ENCODE measurements at places on chromosomes 5 and 9. TPM values are rescaled to one million over a fixed set of nuclear protein-coding genes. Genes with fewer than 3 reads are reported as not detected.
A peak's percentile ranks its signal among the peaks of the same experiment; 100 is the strongest.

The SLC24A2 gene
- total RNA-seq, result under 0.01 TPM

The MORN5 gene
- total RNA-seq, result not detected

The LHX2 gene
- 2.0 TPM for total RNA-seq

The DRD1 gene
- 0.17 TPM for total RNA-seq

The PAEP gene
- not detected for total RNA-seq

The ANXA1 gene
- total RNA-seq, result 28.6 TPM

The TAS2R1 gene
- total RNA-seq, result not detected

- DNase-seq, result no peak
Observed at GRCh38 chr5:30001826-30002225, 1191.7 kb upstream of the CDH6 start.

- no peak for DNase-seq
Observed at GRCh38 chr9:134971696-134972095, 54.0 kb upstream of the FCN1 start.

DNA sequence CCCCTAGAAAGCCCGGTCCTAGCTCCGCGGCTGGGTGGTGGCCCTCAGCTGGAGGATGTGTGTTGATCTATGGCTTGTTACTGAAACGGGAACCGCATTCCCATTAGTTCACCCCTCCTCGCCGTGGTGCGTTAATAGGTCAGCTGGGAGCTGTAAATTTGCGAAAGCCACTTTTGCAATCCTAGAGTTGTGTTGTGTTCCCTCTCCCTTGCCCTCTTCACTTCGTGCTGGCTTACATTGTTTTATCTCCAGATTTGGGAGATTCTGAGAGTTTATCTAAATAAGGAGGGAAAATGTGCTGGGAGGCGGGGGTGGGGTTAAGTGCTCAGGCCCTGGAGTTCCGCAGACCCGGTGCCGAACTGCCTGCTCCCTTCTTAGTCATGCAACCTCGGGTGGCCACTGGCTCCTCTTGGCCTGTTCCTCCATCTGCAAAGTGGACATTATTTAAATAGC is 62.8 kb downstream of the HMCN2 start:
- DNase-seq, result no peak

- no peak for DNase-seq
Observed at GRCh38 chr9:28820741-28821140, 1247.5 kb upstream of the C9orf72 start.

DNA sequence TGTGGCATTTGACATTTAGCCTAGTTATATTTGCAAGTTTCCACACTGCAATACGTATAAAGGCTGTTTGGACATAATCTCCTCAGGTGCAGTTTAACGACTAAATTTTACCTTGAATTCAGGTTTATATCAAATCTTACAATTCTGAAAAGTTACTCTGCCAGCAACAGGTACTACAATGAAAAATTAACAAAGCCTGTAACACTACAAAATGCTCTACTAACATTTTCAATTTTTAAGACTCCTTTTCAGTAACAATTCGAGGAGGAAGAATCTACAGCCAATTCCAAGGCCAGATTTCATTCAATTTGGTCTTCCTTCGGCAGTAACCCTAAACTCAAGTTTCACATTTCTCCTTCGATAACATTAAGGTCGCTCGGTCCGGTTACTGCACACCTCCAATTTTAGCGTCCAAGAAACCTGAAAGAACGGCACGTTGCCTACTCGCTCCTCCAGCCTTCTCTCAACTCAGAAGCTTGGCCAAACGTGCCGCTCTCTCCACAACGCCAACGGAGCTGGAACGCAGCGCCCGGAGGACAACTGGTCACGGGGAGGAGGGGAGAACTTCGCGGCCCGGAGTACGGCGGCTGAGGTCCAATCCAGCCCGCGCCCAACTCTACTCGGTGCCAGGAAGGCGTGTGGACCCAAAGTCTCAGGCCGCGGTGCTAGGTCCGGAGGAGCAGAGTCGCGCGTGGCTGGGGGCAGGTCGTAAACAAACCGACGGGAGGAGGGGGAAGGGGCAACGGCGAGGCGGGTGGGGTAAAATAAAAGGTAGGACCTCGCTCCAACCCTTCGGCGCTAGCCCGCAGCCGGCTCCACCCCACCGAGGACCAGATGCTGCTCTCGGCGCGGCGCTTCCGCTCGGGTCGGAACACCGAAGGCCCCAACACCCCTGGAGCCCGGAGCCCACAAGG is 681 bp downstream of the FNIP1 start:
- peak; percentile 75 for DNase-seq

DNA sequence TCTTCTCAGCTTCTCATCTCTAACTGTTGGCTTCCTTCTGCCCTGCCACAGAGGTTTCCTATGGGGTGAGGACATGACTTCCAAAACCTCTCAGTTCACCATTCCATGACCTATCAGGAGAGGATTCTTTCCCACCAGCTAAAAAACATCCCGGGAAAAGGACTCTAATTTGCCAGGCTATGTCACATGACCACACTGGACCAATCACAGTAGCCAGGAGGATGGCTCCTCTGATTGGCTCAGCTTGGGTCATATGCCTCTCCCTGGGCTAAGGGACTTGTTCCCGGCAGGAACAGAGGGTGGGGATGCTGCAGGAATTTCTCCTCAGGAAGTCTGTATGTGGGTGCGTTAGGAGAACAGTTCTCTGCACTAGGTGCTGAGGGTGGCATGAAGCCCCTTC is 40.3 kb upstream of the XPA start:
- DNase-seq, result no peak

- no peak for DNase-seq
Observed at GRCh38 chr5:14501353-14502293, 80.0 kb upstream of the OTULINL start.

GRCh38 chr9:78866207-78867132 is 569.5 kb downstream of the PSAT1 start:
- DNase-seq, result no peak

GRCh38 chr5:156486394-156487238 is 159.7 kb downstream of the SGCD start:
- DNase-seq, result no peak

DNA sequence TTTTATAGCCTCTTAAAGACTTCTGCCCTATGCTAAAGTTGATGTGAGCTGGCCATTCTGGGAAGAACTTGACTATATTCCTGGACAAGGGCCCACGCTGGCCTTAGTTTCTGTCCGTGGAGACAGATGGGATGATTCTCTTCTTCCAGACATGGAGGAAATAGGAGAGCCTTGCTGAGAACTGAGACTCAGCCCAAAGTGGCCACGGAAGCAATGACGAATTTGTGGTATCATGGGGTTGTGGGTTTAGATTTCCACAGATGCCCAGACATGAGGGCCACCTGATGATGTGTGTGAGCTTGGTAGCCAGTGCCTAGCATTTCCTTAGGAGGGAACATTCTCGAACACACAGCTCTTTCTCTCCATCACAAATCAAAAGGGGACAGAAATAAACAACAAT is 309.1 kb downstream of the NSG2 start:
- DNase-seq, result no peak

GRCh38 chr5:150491876-150492275 is 16.1 kb upstream of the NDST1 start:
- DNase-seq, result no peak
